ENCODE measurements at places on chromosomes 7 and 10.

- DNase-seq: no peak
Observed at GRCh38 chr10:70677620-70678249, 5.4 kb downstream of the ADAMTS14 start.

- no peak for DNase-seq
Observed at GRCh38 chr10:113236998-113237397, 287.0 kb downstream of the TCF7L2 start.

DNA sequence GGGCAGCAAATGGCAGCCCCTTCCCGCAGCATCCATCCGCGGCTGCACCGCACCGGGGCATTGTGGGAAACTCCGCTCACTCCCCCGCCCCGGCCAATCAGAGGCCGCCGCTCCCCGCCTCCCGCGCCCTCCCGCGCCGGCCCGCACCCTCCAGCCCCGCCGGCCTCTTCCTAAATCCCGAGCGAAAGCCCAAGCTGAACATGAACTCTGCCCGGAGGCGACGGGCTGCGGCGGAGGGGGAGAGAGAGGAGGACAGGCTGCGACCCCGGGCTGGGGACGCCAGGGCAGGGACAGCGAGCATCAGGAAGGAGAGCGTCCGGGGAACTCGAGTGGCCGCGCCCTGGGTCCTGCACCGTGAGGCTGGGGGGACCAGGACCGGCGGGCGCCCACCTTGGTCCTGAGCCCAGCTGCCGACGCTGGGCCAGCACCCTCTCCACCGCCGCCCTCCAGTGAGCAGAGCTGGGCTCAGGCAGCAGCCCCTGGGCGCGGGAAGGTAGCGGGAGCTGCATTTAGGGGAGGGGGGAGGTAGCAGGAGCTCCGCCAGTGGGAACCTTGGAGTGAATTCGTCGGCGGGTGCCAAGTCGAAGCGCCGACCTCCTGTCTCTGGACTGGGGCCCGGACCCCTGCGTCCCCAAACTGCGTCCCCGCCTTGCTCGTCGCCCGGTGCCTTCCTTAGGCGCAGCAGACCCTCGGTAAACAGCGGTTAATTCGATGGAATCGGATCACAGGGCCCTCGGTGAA, at the start of gene DGKI:
Gene DGKI, minus strand, starts transcription at position 148 of the 741 bp plus-strand sequence.
- no peak for DNase-seq

DNA sequence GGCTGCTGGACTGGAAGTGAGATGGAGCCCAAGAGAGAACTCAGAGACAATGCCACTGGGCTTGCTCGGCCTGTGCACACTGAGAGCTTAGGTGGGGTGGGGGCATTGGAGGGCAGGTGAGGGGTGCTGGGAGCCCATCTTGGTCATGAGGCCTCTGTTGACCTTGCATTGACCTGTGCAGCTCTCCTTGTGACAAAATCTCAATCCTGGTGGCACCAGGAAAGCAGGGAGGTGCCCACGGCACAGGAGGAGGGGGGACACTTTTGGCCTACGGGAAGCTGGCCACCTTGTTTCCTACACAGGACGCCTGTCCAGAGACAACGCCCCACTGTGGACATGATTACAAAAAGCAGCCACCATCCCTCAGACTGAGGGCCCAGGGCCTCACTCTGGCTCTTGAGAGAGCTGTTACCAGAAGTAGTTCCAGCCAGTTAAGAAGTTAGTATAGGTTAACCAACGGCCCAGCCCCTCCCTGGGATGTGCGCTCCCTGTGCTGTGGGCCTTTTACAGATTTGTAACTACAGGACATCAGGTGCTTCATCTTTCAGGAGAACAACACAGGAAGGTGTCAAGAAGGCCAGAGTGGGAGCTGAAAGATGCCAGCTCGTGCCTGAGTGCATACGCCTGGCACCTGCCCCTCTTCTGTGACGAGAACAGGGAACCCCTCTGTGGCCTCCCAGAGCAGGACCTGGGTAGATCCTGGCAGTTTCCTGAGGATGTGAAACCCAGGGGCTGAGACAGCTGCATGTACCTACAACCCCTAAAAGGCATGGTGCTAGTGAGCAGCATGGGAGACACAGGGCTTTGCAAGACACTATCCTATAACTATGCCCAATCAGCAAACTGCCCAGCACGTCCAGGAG, 10.3 kb downstream of the PKD1L1 start:
- no peak for DNase-seq

- no peak for DNase-seq
Observed at GRCh38 chr7:112189691-112190090, 16.5 kb downstream of the DOCK4 start.

- no peak for DNase-seq
Observed at GRCh38 chr10:777913-778479, 88.5 kb upstream of the DIP2C start.

DNA sequence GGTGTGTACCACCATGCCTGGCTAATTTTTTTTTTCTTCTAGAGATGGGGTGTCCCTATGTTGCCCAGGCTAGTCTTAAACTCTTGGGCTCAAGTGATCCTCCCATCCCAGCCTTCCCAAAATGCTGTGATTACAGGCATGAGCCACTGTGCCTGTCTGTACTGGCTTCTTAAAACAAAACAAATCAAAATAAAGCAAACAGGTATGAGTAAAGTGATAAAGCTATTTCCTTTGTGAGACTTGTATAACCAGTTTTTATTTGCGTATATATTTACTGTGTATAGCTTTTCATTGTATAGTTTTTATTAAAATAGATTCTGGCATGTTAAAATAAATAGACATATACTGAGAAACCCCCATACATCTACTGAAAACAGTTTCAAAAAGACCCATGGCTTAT, 14.3 kb downstream of the LCOR start:
- no peak for DNase-seq

DNA sequence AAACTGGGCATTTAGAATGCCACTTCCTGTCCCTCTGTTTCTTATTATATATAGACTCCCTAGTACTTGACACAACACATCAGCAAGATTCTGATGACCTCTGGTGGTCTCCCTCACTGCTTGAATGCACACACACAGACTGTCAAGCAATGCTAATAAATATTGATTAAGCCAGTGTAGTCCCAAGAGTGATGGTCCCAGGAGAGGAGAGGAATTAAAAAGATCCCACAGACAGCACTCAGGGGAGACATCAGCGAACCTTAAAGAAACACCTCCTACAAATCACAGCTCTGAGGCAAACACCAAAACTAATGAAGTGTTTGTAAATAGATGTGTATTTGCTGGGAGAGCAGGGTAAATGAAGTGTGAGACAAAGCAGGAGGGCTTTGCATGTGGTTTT, 1291.2 kb downstream of the XPNPEP1 start:
- DNase-seq: no peak

DNA sequence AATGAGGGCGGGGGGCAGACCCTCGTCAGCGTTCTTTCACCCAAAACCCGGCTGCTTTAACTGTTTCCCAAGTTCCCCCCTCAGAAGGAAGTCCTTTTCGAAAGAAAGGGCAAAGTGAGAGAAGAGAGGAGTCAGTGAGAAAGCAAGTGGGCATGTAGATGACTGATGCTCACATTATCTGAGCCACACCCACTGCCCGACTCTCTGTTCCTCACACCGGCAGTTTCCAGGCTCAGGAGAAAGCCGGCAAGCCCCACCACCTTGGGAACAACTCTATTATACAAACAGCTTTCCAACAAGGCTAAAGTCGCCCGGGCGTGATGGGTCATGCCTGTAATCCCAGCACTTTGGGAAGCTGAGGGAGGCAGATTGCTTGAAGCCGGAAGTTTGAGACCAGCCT, 23.1 kb downstream of the RCC1L start:
- no peak for DNase-seq

DNA sequence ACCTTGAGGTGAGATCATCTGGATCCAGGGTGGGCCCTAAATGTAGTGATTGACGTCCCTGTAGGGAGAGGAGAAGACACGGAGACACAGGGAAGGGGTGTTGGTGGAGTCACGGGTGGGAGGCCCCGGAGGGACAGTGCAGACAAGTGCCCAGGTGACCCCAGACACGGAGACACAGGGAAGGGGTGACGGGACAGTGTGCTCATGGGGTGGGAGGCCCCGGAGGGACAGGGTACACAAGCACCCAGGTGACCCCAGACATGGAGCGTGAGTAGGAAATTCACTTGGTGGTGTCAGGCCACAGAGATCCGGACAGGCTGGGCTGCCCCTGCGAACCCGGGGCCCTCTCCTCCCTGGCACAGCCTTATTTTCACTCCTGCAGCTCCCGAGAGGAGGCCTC, 176.9 kb downstream of the PTPRN2 start:
- DNase-seq: no peak

- DNase-seq: no peak
Observed at GRCh38 chr7:21898265-21898930, 47.3 kb downstream of the CDCA7L start.

DNA sequence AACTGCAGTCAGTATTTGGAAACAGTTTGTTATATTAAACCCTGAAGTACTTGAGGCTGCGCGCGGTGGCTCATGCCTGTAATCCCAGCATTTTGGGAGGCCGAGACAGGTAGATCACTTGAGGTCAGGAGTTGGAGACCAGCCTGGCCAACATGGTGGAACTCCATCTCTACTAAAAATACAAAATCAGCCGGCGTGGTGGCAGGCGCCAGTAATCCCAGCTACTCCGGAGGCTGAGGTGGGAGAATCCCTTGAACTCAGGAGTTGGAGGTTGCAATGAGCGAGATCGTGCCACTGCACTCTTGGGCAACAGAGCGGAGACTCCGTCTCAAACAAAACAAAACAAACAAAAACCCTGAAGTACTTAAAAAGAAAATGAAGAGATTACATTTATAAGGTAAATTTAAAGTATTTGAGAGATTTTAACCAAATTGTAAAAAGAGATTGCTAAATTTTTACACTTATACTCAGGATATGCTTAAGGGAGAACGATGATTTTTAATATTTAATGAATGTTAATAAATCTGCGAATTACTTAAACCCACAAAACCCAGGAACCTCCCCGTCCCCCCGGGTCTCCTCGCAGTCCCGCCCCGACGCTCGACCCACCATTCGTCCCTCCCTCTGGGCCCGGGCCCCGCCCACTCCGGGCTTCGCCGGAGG, 425 bp upstream of the MTG1 start:
- no peak for DNase-seq

Data from NCI-H1048 (cell line).